Motor neuron (in vitro differentiated cells): ENCODE measurements at places on chromosomes 2 and 18.
A peak's percentile ranks its signal among the peaks of the same experiment; 100 is the strongest.

- ATAC-seq = no peak
Observed at GRCh38 chr18:13889671-13890070, 25.7 kb downstream of the MC2R start.

DNA sequence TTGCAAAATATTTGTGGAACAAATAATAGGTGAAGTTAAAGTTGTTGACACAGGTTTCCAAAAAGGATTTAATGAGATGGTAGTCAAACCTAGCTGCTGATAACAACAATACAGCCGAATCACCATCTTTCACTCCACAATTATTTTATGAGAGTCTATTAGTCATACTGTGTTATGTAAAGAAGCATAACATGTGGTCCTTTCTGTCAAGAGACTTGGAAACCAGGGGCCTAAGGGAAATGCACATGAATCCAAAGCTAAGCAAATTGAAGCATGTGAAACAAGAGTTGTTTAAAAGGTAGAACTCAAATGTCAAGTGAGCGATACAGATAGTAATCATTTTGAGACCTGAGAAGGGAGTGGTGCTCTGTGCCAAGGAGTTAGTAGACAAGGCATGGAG, 16.0 kb downstream of the CD28 start:
- no peak for ATAC-seq

- ATAC-seq = no peak
Observed at GRCh38 chr2:154240316-154240715, 368.6 kb downstream of the GALNT13 start.

DNA sequence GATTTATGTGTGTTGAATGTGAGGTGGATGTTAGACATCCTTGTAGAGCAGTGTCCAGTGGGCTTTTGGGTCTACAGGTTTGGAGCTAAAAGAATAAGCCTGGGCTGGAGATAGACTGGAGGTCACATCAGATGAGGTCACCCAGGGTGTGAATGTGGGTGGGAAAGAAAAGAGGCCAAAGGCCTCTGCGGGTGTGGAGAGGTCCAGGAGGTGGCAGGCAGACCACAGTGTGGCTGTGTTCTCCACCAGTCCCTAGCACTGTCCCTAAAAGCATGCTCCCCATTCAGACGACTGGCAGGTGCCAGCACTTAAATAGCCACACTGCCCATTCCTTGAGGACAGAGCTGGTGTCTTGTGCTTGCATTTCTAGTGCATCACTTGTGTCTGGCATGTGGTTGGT, 4.1 kb downstream of the ATG4B start:
- ATAC-seq = peak; percentile 1

DNA sequence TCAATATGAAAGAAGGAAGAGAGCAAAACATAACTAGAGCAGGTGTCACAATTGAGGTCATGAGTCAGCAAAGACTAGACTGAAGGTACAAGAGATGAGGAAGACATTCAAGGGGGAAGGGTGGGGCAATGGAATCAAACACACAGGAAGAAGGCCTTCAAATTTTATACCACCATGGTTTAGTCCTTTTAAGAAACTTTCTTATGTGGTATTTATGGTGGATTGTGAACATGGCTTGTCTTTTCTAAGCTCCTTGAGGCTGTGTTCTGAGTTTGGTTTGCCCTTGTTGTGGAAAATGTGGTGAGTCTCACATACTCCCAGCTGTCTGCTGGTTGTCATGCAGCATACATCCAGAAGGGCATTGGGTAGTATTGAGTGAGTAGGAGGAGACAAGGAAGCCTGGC, 62.1 kb downstream of the NABP1 start:
- no peak for ATAC-seq

- peak; percentile 46 for ATAC-seq
Observed at GRCh38 chr18:48541026-48541746, 2.4 kb downstream of the CTIF start.

- ATAC-seq = peak; percentile 76
Observed at GRCh38 chr2:142190805-142191204, 60.0 kb upstream of the LRP1B start.

DNA sequence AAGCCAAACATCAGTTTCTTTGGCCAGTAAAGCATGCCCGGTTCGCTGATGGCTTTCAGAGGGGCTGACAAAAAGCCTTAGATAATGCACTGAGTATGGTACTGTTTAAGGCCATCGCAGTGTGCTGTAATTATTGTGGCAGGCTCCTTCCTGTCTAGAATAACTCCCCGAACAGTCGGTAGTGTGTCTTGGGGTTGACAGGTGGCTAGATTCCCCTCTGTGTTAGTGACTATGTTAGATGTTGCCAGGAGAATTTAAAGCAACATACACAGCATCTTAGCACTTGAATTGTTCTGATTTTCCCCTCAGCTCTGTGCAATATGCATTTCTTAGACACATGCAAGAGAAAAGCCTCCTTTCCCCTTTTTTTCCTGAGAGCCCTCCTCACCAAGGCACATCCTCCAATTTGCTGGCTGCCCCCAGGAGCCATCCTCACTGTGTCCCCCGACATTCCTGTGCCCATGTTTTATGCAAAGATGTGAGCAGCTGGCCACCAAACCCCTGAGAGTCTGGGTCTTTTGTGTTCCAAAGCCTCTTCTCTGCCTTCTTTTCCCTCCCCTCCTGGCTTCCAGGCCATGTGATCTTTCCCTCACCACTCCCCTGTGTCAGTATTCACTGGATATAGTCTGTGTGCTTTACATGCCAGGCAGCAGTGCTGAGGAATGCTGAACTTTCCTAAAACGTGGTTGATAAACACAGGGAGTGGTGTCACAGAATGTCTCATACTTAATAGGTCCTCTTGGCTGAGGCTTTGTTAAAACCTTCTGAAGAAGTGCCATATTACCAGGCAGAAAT, 331.5 kb downstream of the HRH4 start:
- ATAC-seq = peak; percentile 89

DNA sequence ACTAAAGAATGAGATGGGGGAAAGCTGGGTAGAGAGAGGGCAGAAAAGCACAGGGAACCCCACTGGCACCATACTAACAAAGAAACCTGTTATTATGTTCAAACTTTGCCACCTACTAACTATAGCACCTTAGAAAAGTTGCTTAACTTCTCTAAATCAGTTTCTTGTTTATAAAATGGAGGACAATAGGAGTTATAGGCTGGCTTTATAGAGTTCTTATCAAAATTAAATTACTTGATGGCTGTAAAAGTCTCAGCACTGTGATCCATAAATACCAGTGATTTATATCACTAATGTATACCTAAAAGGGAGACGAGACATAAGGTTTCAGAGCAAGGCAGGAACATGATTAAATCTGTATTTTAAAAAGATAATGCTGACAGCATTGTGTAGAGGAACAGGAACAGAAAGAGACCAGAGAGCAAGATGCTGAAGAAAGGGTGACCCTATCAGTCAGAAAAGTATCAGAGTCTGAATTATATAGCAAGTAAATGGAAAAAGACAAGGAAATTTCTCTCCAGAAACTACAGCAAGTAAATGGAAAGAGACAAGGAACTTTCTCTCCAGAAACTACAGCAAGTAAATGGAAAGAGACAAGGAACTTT, 29.1 kb downstream of the PRKD3 start:
- no peak for ATAC-seq
